ENCODE measurements at places on chromosomes 4 and X.

GRCh38 chr4:40310225-40310624 lies 24.9 kb upstream of the CHRNA9 start:
- DNase-seq: no peak

DNA sequence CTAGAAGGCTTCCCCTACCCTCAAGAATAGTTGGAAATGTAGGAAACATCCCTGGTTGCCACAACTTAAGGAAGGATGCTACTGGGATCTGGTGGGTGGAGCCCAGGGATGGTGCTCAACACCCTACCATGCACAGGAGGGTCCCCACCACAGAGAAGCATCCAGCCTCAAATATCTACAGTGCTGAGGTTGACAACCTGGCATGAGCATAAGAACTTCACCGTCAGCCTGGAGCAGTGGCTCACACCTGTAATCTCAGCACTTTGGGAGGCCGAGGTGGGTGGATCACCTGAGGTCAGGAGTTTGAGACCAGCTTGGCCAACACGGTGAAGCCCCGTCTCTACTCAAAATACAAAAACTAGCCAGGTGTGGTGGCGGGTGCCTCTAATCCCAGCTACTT lies 24.0 kb upstream of the ASMTL start:
- no peak for DNase-seq

- DNase-seq: no peak
Observed at GRCh38 chr4:21890231-21890630, 58.3 kb downstream of the KCNIP4 start.

GRCh38 chr4:76011700-76012387 lies 4.5 kb upstream of the CXCL9 start:
- no peak for DNase-seq

- DNase-seq: no peak
Observed at GRCh38 chr4:87738483-87738882, 60.9 kb upstream of the IBSP start.

DNA sequence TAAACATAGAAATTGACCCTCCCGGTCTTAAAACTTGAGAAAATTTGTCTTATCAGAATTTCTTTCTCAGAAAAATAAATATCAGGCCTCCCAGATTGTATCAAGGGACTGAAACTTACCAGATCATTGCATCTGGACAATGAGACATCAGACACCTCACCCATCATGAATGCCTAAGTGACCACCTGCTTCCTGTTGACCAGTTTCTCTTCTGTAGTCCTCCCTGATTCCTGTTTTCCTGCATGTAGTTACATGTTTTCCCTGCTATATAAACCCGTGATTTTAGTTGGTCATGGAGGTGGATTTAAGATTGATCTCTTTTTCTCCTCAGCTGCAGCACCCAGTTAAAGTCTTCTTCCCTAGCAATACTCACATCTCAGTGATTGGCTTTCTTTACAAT lies 548.1 kb downstream of the PPP4R3C start:
- no peak for DNase-seq

GRCh38 chrX:55041514-55041913 lies 10.7 kb upstream of the ALAS2 start:
- DNase-seq: no peak

DNA sequence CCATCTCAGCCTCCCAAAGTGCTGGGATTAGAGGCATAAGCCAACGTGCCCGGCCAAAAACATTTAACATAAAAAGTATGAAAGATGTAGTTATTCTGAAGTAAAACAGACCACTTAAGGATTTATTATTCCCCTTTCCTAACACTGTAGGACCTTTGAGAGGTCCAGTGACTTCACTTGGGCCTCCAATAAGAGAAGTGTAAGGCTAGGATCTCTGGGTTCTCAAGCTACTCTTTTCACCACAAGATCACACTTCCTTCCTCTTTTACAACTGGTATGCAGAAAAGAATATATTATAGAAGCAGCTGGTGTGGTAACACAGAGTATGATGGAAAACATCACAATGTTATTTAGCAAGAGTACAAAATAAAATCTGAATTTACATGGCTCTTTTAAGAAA lies 30.2 kb upstream of the CCNG2 start:
- DNase-seq: no peak

DNA sequence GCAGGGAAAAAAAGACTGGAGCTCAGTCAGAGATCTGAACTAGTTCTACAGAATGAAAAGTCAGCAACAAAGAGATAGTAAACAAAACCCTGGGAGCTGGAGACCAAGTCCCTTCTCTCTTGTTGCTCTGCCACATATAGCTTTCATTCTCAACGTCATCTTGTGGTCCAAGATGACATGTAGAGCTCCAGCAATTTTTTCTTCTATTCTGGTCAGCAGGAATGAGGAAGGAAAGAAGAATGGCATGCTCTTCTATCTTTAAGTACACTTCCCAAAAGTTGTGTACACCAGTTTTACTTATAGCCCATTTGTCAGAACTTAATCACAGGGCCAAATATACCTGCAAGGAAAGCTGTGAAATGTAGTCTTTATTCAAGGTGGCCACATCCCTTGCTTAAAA lies 45.6 kb downstream of the RAP2C start:
- DNase-seq: no peak
